SJSA1 (cell line): ENCODE measurements at places on chromosomes 12 and 14.

GRCh38 chr12:121857322-121858246 is 1.1 kb downstream of the HPD start:
- DNase-seq, result no peak

GRCh38 chr12:53338916-53339315 is 2.8 kb upstream of the SP7 start:
- DNase-seq, result no peak

GRCh38 chr12:77124767-77125166 is 59.4 kb upstream of the E2F7 start:
- DNase-seq, result no peak

- DNase-seq, result no peak
Observed at GRCh38 chr14:73176685-73177084, 40.4 kb downstream of the PSEN1 start.

- DNase-seq, result no peak
Observed at GRCh38 chr12:56164345-56164729, 6.2 kb downstream of the MYL6 start.

DNA sequence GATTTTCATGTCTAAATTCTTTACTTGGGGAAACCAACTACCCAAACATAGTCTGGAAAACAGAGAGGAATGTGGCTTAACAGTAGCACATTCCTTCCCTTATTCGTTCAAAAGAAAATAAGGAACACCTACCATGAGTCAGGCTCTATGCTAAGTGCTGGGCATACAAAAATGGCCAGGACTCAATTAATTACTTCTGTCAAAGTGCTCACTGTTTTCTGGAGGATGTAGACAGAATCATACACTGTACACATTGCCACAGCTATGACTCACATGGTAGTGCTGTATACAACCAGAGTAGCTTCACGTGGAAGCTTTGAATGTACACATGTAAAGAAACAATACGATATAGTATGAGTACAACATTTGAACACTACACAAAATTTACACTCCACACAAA is 50.1 kb downstream of the SLC25A21 start:
- DNase-seq, result peak; percentile 75

DNA sequence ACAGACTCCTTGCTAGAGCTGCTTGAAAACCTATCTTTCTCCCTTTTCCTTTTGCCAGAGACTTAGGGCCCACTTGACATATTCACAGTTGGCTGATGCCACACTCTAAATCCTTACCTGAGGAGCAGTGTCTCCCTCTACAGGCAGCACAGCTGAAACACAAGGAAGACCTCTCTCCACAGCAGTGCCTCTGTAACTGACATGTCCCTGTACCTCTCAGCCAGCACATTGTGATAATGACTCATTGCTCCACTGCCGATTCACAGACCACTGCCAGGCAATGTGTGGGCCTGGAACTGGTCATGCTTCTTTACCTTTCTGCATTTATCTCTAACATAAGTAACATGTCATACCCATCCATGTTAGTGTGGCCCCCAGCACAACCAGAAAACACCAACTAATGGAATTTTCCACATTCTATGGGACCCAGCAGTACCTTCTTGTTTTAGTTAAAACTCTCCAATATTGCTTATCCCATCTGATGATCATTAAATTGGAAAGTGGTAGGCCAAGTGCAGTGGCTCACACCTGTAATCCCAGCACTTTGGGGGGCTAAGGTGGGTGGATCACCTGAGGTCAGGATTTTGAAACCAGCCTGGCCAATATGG is 56.5 kb downstream of the GTF2A1 start:
- DNase-seq, result peak; percentile 51

GRCh38 chr14:94048691-94049624 is 22.8 kb downstream of the OTUB2 start:
- no peak for DNase-seq

DNA sequence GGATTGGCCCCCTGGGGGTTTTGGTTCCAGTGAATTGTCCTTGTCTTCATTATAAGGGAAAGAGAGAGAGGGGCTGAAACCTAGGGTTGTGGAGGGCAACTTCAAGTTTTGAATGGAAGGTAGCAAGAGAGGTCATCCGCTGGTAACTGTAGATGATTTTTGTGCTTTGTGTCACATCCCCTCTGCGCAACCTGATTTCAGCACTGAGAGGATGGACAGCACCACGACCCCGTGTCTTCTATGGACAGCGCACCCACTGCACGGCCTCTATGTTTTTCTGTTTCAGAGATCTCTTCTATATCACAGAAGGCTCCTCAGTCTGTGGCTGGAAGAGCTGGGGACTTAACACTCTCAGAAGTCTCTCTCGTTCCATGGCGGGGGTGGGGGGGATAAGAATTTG is 127.0 kb upstream of the RPH3A start:
- DNase-seq, result no peak

DNA sequence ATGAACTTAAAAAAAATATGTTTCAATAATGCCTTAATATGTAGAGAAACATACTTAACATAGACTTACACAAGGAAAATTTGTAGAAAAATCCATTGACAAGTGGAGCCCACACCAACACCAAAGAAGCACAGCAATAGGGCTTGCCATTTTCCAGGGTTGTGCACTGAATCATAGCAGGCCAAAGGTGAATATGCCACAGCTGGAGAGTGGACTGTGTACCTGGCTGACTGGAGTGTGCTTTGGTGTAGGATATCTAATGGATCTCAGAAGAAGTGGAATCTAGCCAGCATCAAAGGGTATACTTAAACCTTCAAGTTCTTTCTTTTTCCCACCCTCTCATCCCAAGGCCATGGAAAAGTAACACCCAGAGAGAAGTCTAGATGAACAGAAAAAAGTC is 4.8 kb downstream of the RPL10L start:
- DNase-seq, result no peak

DNA sequence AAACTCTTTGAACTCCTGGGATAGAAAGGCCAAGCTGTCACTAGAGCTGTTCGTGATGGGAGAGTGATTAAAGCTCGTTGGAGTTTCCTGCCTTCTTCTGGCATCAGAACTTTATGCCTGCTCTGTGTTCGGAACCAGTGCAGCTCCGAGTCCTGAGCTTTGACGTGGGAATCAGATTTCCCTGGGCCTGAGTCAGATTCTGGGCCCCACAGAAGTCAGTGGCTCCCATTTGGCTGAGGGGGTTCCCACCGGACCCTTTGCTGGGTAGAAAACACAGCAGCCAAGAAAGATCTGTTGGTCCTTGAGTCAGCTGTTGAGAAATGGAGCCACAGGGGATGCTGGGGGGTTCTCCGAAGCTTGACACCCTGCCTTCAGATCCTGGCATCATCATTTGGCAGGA is 238.0 kb downstream of the CHST11 start:
- no peak for DNase-seq

GRCh38 chr14:76045773-76046172 is 60.2 kb downstream of the IFT43 start:
- DNase-seq, result no peak

GRCh38 chr14:38224338-38224737 is 16.6 kb downstream of the SSTR1 start:
- no peak for DNase-seq

DNA sequence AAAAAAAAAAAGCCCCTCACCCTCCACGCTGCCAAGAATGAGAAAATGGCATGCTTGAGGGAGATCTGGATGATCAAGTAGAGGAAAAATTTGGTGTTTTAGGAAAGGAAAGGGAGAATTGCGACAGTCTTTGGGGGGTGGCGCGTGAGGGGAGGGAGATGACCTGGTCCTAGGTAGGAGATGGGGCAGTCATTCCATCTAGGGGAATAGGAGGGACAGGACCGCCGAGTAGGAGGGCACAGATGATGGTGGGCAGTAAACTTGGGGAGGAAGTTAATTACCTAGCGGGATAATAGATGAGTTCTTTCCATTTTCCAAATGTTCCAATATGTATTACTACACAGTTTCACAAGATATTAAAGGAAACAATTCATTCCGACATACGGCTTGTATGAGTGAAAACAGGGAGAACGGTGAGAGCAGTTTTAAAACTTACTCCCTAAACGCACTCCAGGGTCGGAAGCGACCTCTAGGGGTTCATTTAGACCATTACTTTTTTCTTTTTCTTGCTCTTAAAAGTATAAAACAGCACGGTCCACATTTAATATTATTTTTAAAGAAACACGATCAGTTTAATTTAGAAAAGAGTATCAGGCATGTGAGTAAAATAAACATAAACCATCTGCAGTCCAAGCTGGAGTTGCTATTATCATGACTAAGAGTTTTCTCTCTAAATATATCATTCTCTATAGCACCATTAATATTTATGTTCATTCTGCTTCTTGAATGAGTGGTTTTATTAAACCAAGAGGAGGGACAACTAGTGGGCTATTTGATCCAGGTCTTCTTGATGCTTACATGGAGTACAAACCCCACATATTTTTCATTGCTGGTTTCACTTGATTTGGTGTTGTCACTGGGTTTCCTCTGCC is 3.0 kb upstream of the FNTB start:
- DNase-seq, result peak; percentile 42

DNA sequence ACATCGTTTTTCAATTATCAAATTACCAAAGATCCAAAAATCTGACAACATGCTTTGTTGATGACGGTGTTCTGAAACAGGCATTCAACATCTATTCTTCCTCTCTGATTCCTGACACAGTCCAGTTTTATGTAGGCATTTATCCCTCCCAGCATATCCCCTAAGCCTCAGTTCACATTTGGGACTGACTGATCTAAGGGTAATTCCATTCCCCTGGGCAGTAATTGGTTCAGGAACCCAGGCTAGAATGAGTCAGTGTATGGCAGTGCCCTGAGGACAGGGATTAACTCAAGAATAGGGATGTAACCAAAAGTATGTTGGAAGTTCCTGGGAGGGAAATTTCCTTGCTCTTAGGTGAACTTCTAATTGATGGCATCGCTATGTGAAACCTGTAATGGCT is 10.3 kb upstream of the PCNX1 start:
- DNase-seq, result no peak
